ENCODE measurements at places on chromosomes 1 and 21. TPM values are rescaled to one million over a fixed set of nuclear protein-coding genes. Genes with fewer than 3 reads are reported as not detected.

- DNase-seq, result no peak
Measured at GRCh38 chr1:53868565-53868964, 21.0 kb downstream of the YIPF1 start.

The SLC35F3 gene
- 4.9 TPM for total RNA-seq

The AKR7A3 gene
- total RNA-seq, result 0.84 TPM

The ZNF593OS gene
- not detected for total RNA-seq

- no peak for DNase-seq
Measured at GRCh38 chr1:117392771-117393170, 25.5 kb downstream of the MAN1A2 start.

GRCh38 chr1:162942916-162943559, 82.1 kb upstream of the CCDC190 start:
- DNase-seq, result no peak

DNA sequence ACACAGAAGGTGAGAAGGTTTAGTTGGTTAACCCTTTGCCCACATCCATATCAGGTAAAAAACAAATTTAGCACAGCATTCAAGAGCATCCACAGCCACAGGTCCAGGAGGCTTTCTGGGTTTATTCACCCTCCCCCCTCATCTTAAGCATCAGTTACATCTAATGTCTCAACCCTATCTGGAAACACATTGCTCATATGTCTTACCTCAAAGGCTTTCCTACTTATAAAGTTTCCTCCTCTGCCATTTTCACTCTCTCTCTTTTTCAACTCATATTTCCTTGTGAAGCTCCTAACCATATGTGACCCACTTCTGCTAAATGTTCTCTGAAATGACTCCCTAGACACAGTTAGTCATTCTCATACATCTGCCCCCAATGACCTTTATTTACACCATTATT, 47.9 kb upstream of the RUNX1 start:
- no peak for DNase-seq

DNA sequence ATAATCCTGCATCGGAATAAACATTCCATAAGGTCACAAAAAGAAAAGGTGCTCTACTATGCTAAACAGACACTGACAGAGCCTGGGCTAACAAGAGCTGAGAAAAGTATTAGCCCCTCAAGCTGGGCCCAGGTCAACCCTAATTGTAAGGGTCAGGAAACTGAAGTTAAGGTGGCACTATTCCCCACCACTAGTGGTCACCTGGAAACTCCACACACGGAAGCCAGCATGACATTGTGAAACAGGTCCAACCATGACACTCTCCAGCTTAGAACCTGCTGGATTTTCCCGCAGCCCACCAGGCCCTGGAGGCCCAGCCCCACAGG, 1.2 kb downstream of the PTTG1IP start:
- DNase-seq, result no peak

- no peak for DNase-seq
Measured at GRCh38 chr1:225458222-225458631, 30.4 kb upstream of the LBR start.

The TIE1 gene
- total RNA-seq, result 0.68 TPM

GRCh38 chr1:15418806-15419515, 9.3 kb downstream of the EFHD2 start:
- peak; percentile 50 for DNase-seq
